ENCODE measurements at places on chromosomes 4 and X. TPM values are rescaled to one million over a fixed set of nuclear protein-coding genes. Genes with fewer than 3 reads are reported as not detected.

MCF2 gene
- 1.1 TPM for total RNA-seq

- DNase-seq = no peak
These were observed 7.3 kb upstream of the RAB9B start for GRCh38 chrX:103839404-103839803.

TEX13C gene
- not detected for total RNA-seq

GRCh38 chrX:131332331-131332730, 43.2 kb upstream of the IGSF1 start:
- no peak for DNase-seq

MMRN1 gene
- 24.5 TPM for total RNA-seq

- DNase-seq = no peak
These were observed 354.7 kb upstream of the SLC7A11 start for GRCh38 chr4:138596896-138597295.

CHM gene
- 30.0 TPM for total RNA-seq

C1QTNF7 gene
- total RNA-seq = 12.5 TPM
